CD4-positive, alpha-beta T cell treated with Interferon alpha-2 for 1 hour (primary cell): ENCODE measurements at places on chromosomes 5 and 9.

GRCh38 chr5:21391506-21391905 is 1403.5 kb upstream of the CDH18 start:
- no peak for DNase-seq

GRCh38 chr9:90540734-90541133 is 101.9 kb downstream of the DIRAS2 start:
- DNase-seq, result no peak

GRCh38 chr5:59768152-59769040 is 125.1 kb downstream of the PDE4D start:
- peak; percentile 14 for DNase-seq

- DNase-seq, result no peak
Measured at GRCh38 chr5:55750063-55750462, 12.2 kb downstream of the DDX4 start.

- DNase-seq, result no peak
Measured at GRCh38 chr5:139396691-139397090, 1.8 kb upstream of the PROB1 start.

GRCh38 chr9:132703336-132703735 is 33.1 kb downstream of the GTF3C4 start:
- DNase-seq, result no peak
